ENCODE measurements at places on chromosomes 7 and 10.
A peak's percentile ranks its signal among the peaks of the same experiment; 100 is the strongest.

DNA sequence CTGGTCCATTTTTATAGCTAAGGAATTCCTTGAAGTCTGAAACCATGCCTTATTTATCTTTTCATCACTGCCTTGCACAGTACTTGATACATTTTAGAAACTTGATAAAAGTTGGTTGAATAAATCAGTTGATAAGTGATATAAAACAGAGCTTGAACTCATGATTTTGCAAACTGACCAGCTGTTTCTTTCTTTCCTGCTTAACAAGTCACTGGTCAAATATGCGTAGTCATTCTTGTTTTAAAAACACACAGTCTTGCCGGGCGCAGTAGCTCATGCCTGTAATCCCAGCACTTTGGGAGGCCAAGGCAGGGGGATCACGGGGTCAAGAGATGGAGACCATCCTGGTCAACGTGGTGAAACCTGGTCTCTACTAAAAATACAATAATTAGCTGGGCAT, 6.3 kb downstream of the TPST1 start:
- DNase-seq: no peak

GRCh38 chr10:122255509-122256301, 15.4 kb upstream of the BTBD16 start:
- DNase-seq: no peak

GRCh38 chr10:59177031-59177797, 771 bp downstream of the PHYHIPL start:
- DNase-seq: no peak

GRCh38 chr10:72044417-72045041, 43.8 kb downstream of the SPOCK2 start:
- no peak for DNase-seq

DNA sequence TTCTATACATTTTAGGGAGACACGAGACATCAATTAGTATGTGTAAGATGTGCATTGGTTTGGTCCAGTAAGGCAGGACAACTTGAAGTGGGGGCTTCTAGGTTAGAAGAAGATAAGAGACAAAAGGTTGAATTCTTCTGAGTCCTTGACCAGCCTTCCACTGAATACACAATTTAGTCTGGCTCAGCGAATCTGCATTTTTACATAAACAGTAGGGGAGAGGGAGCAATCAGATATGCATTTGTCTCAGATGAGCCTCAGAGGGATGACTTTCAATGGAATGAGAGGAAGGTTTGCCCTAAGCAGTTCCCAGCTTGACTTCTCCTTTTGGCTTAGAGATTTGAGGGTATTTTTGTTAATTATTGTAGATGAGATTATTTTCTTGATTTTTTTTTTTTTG, 20.0 kb upstream of the C10orf90 start:
- no peak for DNase-seq

DNA sequence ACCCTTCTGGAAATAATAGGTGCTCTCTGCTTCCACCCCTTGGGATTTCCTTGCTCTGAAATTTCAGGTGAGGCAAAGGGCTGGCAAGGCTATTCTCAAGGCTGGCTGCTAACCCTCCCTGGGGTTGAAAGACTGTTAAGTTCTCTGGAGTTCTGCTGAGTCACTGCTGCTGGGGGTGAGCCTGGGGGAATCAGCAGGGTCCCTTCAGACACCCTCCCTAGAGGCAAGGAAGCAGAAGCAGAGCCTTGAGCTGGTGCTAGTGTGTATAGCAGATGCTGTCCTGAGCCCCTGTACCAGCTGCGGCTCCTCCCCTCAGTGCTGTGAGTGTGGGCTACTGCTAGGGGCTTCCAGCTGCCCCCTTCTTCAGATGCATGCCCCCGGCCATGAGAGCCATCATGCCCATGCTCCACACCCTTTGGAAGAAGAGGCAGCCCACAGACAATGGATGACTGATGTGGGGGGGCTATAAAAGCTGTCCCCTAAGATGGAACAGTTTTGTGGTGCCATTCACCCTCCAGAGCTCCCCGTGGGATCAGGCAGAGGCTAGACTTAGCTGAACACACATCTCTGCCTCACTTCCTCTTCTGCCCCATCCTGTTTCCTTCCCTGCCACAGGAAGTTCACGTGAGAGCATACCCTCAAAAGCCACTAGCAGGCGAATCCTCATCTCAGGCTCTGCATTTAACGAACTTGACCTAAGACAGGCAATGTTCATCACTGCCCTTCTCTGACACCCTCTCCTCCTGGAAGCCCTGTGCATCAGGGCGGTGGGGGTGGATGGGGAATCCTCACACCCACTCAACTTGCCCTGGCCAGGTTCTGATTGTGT, 91.8 kb downstream of the SH3PXD2A start:
- DNase-seq: peak; percentile 42

DNA sequence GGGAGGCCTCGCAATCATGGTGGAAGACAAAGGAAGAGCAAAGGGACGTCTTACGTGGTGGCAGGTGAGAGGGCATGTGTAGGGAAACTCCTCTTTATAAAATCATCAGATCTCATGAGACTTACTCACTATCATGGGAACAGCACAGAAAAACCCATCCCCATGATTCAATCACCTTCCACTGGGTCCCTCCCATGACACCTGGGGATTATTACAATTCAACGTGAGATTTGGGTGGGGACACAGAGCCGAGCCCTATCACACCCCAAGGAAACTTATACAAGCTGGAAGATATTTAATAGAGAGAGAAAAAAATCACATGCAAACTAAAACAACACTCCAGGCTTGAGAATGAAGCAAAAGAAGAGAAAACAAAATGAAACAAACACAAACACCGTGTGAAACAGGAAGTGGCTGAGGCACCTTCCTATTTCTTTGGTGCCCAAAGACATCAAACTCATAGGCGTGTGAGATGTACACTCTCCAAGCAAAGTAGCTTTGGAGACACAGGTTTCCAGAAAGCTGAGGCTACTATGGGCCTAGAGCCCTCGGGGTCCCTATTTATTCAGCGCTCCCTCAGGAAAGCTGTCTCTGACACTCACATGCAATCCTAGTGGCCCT, 97.2 kb downstream of the PRKCQ start:
- no peak for DNase-seq

DNA sequence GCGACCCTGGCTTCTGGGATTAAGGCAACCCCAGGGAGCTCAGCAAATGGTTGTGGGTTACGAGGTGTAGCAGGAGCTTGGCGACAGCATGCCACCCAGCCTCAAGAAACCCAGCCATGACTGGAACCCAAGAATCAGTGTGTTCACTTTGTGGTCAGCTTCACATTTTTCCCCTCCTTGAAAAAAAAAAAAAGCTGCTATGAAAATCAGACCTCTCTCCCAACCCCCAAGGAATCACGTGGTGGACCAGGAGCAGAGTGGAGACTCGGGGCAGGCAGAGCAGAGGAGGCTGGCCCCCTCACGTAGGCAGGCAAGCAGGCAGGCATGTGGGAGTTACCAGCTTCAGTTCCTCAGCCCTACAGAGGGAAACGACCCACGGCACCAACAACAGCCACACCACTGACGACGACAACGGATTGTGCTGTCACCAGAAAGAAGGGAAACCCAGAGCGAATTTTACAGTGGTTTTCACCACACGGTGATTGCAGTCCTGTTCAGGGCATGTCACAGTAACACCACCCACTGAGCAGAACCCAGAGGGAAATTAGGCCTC, 203.4 kb downstream of the SLC25A13 start:
- no peak for DNase-seq

DNA sequence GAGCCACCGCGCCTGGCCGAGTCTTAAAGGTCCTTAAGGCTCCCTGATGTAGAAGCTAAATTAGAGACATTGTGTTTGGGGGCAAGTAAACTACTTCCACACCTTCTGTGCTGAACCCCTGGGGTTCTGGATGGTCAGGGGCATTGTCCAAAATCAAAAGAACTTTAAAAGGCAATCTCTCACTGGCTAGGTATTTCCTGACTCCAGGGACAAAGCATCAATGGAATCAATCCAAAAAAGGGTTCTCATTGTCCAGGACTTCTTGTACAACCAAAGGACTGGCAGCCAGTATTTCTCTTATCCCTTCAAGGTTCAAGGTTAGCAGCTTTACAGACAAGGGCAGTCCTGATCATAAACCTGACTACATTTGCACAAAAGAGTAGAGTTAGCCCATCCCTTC, 24.0 kb downstream of the SRPK2 start:
- no peak for DNase-seq

DNA sequence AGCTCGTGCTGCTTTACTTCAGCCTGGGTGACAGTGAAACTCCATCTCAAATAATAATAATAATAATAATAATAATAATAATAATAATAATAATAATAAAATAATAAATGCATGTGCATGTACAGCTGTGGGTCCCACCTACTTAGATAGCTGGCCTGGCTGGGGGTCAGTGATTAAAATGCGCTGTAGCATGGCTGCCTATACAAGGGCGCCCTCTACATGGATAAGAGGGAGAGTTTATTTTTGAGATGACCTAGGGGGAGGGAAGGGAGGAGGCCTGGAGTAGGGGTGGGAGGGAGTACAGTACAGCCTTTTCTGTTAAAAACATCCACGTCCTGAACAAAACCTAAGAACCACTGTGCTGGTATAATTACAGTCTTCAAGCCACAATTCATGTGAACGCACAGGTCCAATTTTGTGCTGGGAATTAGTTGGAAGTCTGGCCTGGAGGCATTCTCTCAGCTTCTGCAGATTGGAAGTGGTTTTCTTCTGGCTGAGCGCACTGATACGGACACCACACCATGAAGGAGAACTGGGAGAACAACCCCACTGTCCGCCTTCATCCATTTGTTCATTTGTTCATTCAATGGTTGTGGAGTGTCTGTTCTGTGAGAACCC, 146.5 kb downstream of the TMEM178B start:
- DNase-seq: no peak

DNA sequence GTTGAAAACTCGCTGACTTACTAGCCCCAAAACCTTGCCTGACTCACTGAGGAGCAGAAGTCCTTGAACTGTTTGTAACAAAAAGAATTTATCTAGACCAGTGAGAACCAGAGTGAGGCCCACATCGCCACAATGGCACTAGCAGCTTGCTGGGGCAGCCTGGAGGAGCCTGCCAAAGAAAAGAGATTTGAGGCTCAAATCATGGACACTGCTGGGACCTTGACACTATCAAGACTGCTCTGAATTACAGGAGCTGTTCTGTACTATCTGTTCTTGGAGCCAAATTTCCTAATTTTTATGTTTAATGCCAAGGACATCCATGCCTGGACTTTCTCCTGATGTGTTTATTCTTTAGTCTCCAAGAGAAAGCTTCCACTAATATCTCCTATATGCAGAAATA, 82.0 kb upstream of the JCAD start:
- DNase-seq: no peak

DNA sequence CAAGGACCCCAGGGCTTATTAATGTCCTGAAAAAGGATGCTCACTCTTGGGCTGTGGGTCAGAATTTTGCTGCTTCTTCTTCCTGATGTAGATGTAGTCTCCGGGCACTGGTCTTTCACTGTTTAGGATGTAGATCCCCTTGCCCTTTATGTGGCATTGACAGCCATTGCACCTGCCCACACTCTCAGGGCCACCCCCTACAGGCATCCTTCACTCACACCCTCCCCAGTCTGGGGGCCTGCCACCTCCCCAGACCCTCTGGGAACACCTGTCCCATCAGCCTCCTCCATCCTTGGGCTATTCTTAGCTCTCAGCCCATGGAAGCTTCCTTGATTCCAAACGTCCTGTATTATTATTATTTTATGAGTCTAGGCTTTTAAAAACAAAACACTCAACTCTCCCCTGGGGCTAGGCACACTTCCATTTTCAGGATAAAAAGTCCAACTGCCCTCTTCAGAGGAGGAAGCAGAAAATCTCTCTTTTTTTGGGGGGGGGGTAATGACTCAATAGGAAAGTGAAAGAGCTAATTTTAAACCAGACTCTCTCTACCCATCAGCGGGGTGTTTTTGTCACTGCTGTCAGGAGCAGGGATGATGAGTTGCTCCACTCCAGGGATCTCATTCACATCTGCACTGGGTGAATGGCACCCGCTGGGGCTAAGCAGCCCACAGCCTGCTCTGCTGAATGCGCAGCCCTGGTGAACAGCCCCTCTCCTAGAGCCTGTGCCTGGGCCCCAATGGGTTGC, 11.5 kb upstream of the KLRG2 start:
- peak; percentile 19 for DNase-seq

DNA sequence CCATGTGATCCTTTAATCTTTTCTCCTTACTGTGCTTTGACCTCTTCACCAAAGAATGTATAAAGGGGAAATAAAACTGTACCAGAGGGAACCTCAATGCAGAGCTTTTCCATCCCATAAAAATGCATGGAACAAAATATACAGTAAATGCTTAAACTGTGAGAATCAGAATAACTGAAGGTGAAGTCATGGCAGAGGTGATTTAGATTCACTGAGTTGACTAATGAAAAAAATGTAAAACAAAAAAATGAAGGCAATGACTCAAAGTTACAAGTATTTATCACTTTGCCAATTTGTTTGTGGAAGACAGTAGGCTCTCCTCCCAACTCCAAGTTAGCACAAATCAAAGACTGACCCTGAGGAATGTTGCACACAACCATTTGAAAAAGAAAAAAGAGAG, 1331.6 kb upstream of the SORCS1 start:
- DNase-seq: no peak

GRCh38 chr7:129825209-129825970, 127.4 kb downstream of the UBE2H start:
- peak; percentile 94 for DNase-seq

DNA sequence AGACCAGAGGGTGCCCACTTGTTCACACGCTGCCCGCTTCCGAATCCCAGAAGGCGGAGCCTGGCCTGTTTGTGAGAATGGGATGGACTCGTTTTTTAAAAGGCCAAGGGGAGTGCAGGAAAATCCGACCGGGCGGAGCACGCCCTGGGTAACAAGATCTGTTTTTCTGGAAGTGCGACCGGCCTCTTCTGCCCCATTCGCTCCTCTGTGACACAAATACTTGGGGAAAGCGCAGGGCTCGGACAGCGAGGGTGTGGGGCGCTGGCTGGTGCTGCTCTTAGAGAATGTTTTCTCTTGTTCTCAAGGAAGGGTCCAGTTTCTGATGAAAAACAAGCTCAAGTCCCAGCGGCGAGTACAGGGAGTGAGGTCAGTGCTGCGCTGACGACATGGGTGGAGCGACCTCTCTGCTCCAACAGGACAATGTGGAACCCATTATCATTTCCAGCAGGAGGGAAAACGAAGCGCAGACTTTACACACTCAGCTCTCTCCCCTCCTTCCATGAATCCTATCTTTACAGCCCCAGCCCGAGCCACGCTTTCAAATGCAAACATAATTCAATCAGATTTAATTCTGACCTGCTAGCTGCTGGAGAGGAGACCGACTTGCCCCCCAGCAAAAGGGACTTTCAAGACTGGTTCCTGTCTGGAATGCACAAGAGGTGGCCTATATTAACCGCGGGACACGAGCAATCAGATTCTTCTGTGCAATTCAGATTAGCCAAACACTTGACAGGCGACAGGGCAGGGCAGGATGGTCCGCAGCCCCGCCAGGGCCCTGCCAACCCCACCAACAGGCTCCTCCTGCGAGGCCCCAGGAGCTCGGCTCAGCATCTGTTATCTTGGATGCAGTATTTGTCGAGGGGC, 1.1 kb downstream of the RADIL start:
- peak; percentile 11 for DNase-seq

DNA sequence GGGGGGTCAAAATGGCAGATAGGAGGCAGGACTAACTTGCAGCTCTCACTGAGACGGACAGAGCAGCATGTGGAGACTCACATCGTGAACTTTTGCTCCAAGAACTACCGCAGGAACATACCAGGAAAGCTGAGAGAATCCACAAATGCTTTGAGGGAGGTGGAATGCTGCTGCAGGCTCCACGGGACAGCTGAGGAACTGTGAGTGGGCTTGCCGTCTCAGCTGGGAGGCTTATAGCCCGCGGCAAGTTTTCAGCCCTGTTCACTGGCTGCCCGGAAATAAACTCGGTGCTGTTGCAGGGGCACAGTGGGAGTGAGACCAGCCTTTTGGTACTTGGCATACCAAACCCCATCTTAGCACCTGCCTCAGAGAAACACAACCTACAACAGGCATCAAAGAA, 19.1 kb upstream of the WDR11 start:
- DNase-seq: no peak

- no peak for DNase-seq
These were observed 186.8 kb downstream of the USP6NL start for GRCh38 chr10:11424456-11425295.
